Stimulated activated CD4-positive, alpha-beta T cell treated with anti-CD3 and anti-CD28 coated beads, Interleukin-15, amount 100 ng/mL, for 1 hour (primary cell): ENCODE measurements at places on chromosomes 2 and 18.

DNA sequence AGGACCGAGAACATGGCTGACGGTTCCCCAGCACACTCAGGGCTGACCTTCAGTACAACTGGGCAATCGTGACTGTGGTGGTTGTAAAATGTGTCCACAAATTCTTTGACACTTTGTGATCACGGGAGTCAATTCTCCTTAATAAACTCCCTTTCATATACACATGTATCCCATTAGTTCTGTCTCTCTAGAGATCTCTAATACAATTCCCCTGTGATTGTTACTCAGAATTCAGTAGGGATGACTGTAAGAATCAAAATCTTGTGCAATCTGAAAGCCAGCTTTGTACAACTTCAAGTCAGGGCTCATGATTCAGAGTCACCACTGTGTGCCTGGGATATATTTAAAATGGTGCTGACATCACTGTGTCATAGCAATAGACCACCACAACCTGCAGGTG is 89.5 kb upstream of the LMAN1 start:
- DNase-seq = no peak

DNA sequence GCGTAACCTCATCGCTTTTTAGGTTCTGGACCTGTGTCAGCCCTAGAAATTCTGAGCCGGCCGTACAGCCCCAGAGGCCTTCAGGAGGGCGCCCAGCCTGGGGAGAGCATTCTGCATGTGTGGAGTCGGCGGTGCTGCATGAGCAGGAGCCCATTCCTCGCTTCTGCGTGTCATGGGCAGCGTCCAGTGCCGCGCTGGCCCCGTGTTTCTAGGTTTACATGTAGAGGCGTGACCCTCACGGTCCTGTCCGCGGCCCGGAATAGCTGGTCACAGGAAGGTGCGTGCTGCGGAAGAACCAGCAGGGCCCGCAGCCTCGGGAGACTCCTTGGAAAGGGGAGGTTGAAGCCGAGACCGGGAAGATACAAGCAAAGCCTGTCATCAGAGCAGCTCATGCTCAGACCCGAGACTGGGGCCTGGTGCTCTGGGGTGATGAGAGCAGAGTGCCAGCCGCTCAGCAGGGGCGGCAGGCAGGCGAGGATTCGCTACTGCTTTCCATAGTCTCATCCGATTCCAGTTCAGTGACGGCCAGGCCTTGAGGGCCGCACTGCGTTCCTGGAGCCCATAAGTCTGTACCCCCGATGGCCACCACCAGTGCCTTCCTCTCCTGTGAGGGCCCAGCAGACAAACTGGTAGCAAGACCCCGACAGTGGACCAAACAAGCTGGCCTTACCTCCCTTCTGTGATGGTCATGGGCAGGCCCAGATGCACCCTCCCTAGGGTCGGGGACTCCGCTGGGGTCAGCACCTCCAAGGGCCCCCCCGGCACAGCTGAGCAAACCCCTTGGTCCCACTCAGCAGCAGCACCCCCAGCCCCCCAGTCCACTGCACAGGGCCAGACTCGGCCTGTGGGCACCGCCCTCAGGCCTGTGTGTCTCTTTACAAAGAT is 15.6 kb upstream of the NFATC1 start:
- no peak for DNase-seq

- DNase-seq = no peak
Measured at GRCh38 chr2:24073816-24074215, 2.3 kb downstream of the SF3B6 start.

GRCh38 chr2:112699984-112700667 is 20.7 kb upstream of the NT5DC4 start:
- DNase-seq = no peak

DNA sequence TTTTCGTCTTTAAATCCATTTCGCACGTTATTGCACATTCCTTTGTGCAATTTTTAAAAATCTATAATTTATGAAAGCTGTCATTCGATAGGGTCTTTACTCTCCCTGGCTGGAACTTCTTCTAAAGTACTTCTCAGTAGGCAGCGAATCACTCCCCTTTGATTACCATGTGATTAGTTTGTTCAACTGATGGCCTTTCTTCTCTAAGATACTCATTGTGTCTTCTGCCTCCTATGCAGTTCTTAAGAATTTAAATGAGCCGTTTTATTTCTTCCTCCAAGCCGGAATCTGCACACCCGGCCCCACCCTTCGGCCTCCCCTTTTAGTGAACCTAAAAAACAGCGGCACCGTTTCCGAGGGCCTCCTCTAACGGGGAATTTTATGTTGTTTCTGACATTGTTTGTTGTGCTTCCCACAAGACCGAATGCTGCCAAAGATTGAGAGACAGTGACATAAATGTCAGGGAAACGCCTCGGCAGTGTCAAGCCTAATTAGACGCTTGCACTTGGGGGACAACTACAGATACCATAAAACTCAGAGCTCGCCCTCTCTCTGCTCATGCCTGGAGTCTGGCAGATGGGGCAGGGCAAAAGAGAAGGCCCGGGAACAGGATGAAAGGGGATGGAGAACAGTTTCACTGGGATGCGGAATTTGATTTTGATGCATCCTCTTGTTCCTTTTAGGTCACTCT is 255.3 kb downstream of the BCL11A start:
- no peak for DNase-seq

GRCh38 chr2:38665854-38666555 is at the start of gene GALM:
Gene GALM, plus strand, starts transcription at chr2:38666114. Its CDS starts 48 bp downstream, at chr2:38666162.
- DNase-seq = peak; percentile 21

DNA sequence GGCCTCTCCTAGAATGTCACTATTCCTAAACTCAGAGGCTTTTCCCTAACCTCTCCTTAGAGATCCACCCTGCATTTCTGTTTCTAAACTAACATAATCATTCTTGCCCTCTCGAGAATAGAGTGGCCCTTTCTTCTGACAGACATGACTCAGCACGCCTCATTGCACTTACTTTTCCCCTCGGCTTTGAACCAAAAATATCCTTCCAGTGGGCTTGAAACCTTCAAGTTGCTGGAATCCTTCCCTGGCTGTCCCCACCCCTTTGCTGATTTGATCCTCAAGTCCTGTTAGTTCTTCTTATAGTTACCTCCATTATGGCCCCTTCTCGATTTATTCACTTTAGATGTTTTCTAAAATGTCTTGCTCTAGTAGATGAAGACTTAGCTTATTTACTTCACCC is 158.0 kb downstream of the LTBP1 start:
- no peak for DNase-seq

GRCh38 chr2:219782737-219783348 is 155.4 kb downstream of the SLC4A3 start:
- no peak for DNase-seq

- DNase-seq = no peak
Measured at GRCh38 chr2:37916512-37917082, 8.5 kb upstream of the RMDN2 start.

DNA sequence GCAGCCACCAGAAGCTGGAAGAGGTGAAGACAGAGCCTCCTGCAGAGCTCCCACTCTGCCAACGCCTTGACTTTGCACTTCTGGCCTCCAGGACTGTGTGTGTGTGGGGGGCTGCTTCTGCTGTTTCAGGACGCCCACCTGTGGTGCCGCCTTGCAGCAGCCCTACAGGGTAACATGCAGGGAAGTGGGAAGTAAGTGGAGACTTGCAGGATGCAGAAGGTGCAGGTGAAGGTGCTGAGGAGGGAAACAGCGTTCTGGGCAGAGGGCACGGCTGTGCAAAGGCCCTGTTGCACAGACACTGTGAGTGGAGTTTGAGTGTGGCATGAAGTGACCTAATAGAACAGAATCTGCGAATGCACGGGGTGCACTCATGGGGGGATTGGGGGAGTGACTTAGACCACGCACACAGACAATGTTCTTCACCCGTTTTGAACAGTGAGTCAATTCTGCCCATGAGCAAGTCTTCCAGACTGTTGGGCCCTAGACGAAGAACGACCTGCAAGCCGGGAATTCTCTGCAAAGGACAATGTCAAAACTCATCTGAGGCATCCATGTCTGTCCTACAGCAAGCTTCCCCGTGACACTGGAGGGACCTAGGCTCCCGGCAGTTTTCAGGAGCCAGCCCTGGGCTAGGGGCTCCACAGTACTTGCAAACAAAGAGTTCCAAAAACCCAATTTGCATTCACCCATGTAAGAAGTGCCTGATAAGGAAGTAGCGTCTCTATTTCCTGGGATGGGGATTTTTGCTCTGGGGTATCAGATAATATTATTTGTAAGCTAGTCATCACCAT is 19.0 kb downstream of the MBP start:
- DNase-seq = no peak

- DNase-seq = no peak
Measured at GRCh38 chr2:222944971-222945740, 84.3 kb downstream of the ACSL3 start.

DNA sequence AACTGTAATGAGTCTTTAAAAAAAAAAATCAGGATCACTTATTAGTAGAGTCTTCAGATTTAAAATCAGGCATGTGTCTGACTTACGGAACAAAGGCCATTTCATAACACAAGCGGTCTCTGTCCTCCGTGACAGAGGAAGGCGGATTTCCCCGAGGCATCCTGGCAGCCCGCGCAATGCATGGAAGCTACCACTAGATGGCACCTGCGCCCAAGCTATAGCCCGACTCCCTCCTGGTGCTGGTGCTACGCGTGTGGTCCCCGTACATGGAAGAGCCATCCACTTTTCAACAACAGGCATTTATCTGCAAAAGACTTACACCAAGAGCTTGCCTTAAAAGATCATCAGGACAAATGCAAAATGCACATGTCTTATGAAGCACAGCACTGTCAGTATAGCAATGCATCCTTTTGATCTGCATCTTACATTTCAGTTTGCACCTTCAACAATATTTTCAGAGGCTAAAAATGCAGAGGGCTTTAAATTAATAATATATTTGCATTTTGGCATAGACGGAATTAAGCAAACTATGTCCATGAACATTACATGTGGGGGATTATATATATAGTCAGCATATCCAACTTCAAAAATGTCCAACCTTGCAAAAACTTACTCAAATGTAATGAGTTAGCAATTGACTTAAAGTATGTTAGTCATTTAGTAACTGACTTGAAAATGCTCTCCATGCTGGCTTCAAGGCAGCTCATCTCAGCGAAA is 96.0 kb downstream of the ZNF516 start:
- DNase-seq = peak; percentile 42
